ENCODE measurements at places on chromosomes 7 and 10.

- DNase-seq, result no peak
These were observed 39.5 kb downstream of the ADK start for GRCh38 chr10:74190494-74190893.

- DNase-seq, result no peak
These were observed 712 bp upstream of the CPVL start for GRCh38 chr7:29146888-29147609.

DNA sequence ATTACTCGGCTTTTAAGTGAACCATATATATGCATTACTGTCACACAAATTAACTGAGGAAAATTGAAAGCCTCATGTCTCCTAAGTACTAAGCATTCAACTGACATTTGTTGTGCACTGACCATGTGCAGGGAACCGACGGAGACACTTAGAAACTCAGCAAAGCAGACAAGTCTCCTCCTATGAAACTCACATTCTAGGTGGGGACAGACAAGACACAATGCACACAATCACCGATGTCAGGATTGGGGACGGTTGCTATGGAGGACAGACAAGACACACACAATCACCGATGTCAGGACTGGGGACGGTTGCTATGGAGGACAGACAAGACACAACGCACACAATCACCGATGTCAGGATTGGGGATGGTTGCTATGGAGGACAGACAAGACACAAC is 134.0 kb downstream of the PTPRN2 start:
- no peak for DNase-seq

GRCh38 chr10:131127138-131127589 is 184.4 kb downstream of the TCERG1L start:
- DNase-seq, result no peak

GRCh38 chr7:35705932-35706461 is 11.1 kb upstream of the HERPUD2 start:
- DNase-seq, result no peak

DNA sequence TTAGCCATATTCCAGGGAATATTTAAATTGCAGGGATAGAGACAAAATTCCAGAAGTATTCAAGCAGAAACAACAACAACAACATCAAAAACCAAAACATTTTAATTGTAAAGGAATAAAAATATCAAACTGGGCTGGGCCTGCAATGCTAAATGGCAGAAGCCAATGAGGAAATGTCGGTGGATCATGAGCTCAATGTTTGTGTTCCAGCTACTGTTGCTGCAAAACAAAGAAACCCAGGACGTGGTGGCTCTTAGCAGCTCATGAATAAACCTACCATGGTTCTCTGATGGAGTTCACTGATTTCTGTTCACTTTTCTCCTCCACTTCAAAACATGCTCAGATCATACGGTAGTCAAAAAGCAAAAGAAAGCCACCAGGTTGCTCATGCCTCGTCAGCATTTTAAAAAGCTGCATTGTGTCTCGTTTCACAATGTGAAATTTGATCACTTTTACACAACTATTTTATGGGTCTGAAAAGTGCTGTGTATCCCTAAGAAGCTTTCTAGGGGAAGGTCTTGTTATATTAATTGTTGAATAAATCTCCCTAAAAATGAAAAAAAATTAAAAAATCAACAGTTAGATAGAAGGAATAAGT is 54.0 kb downstream of the ASNS start:
- DNase-seq, result no peak

GRCh38 chr7:102286237-102287110 is at the start of gene SH2B2:
SH2B2 (plus strand) TSS chr7:102286868; CDS start chr7:102300551, 13,683 bp downstream.
- peak; percentile 72 for DNase-seq

DNA sequence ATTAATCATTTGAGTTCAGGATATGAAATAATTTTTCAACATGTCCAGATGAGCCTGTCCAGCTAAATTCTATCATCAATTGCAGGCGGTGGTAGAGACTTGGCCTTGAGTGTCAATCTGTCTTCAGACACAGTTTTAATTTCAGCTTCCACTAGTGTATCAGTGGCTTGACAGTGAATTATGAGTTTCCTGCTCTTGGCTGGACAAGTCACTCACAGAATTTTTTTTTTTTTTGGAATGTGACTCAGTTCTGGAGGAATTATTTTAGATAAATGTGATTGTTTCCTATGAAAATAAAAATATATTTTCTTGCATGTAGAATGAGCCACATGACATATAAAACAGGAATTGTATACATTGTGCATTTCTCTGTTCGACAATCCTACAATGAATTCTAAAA is 319.9 kb upstream of the AKR1E2 start:
- no peak for DNase-seq

GRCh38 chr10:8502573-8502972 is 448.1 kb downstream of the GATA3 start:
- no peak for DNase-seq

DNA sequence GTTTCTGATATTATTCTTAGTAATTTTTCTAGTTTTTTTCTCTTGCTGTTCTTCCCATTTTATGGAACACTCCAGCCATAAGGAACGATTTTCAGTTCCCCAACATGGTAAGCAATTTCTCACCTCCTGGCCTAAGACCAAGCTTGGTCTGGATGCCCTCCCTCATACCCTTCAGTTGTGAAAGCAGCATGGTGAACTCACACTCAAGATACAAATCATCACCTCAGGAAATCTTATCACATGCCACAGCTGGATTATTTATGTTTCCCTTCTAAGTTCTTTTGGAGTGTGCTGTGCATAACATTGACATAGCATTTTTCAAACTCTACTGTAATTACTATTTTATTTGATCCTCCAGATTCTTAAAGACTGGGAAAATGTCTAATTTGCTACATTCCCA is 216.6 kb downstream of the AGMO start:
- no peak for DNase-seq

DNA sequence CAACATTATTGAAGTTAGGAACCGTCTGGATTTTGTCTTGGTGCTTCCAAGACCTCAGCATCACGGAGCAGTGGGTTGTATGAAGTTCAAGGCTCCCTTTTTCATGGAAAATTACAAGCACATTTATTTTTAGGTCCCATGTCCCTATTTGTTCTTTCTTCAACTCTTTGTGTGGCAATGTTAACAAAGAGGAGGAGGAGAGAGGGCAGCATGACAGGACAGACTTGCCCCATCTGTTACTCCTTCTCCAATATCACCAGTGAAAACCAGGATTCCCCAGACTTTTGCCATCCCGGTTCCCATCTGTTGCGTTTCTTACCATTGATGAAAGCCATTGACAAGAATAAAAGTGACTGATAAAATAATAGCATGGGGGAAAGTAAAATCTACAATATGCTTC is 28.6 kb downstream of the EEPD1 start:
- no peak for DNase-seq

- DNase-seq, result no peak
These were observed 1067.5 kb downstream of the NRG3 start for GRCh38 chr10:82942286-82943099.
